ENCODE measurements at places on chromosomes 12 and 14. TPM values are rescaled to one million over a fixed set of nuclear protein-coding genes. Genes with fewer than 3 reads are reported as not detected.

- no peak for DNase-seq
Observed at GRCh38 chr12:18045446-18045992, 44.5 kb downstream of the RERGL start.

- DNase-seq, result no peak
Observed at GRCh38 chr14:20712904-20713303, 24.3 kb downstream of the ANG start.

DNA sequence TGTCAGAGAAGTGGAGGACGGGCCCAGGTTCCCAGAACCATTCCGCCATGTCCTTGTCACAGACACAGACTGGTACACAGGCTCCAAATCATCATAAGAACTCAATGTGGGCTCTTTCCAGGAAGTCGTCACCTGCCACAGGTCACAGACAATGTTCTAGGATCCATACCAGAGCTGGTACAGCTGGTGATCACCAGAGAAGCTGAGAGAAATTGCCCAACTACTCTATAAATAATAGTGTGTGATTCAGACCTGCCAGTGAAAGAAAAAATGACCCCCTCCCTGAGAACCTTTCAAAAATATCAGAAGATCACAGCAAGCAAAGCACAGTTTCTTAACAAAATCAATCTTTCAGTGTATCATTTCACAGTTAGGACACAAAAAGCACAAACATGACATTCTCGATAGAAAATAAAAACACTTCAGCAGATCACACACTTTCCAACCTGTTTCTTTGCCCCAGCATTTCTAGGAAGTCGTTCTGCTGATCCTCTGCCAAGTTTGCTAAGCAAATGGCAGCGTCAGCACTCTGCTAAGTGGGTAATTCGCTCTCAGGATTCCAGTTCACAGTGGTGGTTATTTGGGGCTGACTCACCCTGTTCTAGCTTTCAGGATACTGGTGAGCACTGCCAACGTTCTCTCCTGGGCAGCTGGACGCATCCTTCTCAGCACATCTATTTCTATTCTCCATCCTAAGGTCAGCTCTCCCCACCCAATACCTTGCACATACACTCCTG is 223.3 kb upstream of the SFSWAP start:
- DNase-seq, result no peak

DNA sequence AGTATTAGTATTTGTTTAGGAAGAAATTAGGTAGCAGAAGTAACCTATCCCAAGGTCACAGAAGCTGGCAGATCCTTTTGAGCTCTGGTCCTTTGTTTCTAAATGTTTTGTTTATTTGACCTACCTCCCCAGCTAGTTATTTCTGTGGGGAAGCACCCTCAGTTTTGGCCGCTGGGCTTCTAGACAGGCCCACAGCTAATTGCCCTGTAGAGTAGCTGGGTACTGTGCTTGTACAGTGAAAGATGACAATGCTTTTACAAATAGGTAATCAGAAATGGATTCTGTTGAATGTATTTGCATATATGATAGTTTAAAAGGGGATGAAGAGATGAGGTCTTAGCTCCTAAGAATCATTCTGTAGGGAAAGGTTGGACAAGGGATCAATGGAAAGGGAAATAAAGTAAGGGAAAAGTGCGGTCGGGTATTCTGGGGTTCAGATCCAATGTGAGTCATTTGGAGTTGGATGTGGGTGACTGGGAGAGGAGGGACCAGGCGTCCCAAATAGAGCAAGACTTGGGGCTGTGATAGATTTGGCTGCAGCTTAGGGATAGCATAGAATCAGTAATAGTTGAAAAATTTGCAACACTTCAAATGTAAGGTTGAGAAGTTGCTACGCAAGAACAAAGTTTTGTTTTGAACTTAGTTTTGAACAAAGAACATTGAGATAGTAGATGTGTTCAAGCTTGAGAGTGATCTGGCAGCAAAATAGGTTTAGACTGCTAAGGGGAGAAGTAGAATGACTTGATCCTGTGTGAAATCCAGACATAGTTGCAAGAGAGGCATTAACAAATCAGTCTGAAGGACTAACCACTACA is 3.6 kb downstream of the NUDT4 start:
- no peak for DNase-seq

- DNase-seq, result no peak
Observed at GRCh38 chr12:48781750-48782456, 7.0 kb downstream of the ADCY6 start.

- no peak for DNase-seq
Observed at GRCh38 chr14:71776471-71777360, 155.5 kb upstream of the RGS6 start.

DNA sequence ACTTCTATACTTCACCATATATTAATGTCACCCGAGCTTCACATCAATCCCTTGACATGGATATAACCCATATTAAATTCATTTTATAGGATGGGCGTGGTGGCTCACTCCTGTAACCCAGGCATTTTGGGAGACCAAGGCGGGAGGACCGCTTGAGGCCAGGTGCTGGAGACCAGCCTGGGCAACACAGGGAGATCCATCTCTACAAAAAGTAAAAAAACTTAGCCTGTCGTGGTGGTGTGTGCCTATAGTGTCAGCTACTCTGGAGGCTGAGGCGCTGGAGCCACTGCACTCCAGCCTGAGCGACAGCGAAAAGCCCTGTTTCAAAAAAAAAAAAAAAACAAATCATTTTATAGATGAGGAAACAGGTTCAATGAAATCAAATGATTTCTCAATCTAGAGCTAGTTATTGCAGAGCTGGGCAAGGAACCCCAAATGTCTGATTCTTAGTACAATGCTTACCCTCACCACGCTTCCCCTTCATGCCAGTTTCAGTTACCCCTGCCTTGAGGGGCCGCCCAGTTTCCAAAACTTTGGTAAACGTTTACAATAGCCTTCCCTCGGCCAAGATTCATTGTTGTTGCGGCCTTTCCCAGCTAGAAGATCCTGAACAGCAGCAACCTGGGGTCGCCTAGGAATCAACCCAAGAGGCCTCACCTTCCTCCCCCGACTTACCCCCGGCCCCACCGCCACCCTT is 751 bp downstream of the PSMB5 start:
- DNase-seq, result no peak

Gene KRT84
- total RNA-seq, result not detected

Gene KRT80
- 4.6 TPM for total RNA-seq

Gene TCL1B
- not detected for total RNA-seq

Gene POTEM
- not detected for total RNA-seq

Gene FOXN4
- total RNA-seq, result not detected
